ENCODE measurements at places on chromosomes 12 and 14.

DNA sequence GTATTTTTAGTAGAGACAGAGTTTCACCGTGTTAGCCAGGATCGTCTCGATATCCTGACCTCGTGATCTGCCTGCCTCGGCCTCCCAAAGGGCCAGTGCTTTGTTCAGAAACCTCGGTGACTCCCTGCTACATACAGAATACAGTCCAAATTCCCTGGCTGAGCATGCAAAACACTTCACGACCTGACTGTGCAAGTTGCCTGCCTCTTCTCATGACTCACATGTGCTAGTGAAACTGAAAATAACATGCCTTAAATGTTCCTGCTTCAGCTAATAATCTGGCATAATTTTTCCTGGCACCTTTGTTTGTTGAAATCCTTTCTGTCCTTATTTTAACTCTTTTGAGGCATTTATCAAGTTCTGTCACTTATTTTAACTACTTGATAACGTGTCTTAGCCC, 8.2 kb downstream of the DMAC2L start:
- peak; percentile 64 for DNase-seq

- DNase-seq, result no peak
These were observed 88.5 kb downstream of the ADGRD1 start for GRCh38 chr12:131041968-131042833.

GRCh38 chr12:68871921-68872320, 61.0 kb downstream of the CPM start:
- DNase-seq, result peak; percentile 48

GRCh38 chr12:12811343-12811742, 1.8 kb upstream of the DDX47 start:
- no peak for DNase-seq

DNA sequence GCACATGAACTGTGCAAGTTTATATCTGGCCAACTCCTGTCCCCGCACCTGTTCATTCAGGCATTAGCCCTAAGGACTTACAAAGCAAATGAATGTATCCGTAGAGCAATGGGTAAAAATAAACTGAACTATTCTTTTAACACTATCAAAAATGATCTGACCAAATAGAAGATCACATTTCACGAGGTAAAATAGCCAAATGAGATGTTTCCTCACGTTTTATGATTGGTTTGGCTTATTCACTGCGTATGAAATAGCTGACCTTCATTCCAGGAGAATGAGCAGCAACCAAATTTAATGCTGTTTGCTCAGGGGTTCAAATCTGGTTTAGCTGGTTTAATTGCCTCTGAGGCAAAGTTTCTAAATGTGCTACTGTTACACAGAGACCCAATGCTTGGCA, 216.0 kb upstream of the EEA1 start:
- DNase-seq, result peak; percentile 31

DNA sequence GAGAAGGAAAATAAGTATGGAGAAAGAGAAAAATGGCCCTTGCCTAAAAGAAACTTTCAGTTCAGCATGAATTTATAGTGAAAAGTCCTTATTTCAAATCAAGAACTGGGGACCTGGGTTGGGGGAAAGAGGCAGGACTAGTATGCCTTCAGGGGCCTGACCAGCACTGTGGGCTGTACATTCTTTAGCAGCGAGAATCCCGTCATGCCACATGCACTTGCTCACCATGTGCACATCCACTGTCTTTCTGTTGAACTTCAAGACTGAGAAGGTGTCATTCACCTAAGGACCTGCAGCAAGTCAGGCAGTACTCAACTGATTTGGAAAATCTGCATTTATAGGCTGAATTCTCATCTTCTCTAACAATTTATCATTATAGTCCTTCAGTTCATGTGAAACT, 50.2 kb downstream of the RAB35 start:
- DNase-seq, result no peak

DNA sequence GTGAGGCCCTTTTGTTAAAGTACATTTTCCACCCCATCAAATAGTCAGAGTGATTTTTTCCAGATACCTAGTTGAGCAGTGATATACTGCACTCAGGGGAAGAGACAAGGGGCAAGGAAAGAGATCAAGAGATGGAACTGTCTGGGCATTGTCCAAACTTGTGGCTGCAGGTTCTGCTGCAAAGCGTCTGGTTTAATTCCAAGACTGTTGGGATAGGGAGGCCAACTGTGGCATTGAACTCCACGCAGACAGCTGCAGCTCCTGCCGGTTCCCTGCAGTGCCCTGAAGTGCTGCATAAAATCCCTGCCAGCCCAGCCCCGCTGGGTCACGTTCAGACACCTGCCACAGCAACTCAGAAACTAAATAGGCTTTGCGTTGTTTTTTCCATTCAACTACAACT, 30.5 kb downstream of the RPH3A start:
- DNase-seq, result no peak

- no peak for DNase-seq
These were observed 53.6 kb downstream of the SPATA7 start for GRCh38 chr14:88439088-88439487.

DNA sequence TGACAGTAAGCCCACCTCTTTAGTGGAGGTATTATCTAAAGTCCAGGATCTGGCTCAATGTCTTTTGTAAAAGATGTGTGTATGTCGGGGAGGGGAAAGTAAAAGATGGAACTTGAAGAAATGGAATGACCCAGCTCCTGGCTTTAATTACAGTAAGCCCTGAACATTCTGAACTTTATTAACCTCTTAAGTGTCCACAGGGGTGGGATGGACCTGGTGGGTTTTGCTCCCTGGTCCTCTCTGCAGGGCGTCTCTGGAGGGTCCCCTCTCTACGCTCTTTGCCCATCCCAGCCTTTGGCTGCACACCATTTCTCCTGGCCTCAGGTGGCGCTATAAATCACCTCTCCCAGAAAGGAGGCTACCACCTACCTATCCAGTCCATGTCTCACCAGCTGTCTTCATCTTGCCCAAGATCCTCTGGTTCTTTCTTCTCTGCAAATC, 3.7 kb upstream of the CISTR start:
- peak; percentile 65 for DNase-seq

Data from Karpas-422 (cell line).